ENCODE measurements at places on chromosomes 7 and 10. TPM values are rescaled to one million over a fixed set of nuclear protein-coding genes. Genes with fewer than 3 reads are reported as not detected.

VPS37D gene
- not detected for total RNA-seq

DNA sequence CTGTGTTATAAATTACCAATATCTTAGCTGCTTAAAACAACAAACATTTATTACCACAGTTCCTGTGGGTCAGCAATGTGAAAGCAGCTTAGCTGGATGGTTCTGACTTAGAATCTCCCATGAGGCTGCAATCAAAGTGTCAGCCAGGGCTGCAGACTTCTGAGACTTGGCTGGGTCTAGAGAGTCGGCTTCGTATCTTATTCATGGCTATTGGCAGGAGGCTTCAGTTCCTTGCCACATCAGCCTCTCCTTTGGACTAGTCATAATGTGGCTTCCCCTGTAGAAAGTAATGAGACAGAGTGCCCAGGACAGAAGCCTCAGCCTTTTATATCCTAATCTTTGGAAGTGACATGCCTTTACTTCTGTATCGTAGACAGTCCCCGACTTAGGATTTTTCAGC, 27.3 kb downstream of the RALA start:
- DNase-seq: no peak

- no peak for DNase-seq
These were observed 156.5 kb downstream of the POM121L12 start for GRCh38 chr7:53191836-53192443.

GRCh38 chr10:92729886-92730285, 40.1 kb downstream of the HHEX start:
- DNase-seq: no peak

- peak; percentile 5 for DNase-seq
These were observed 767 bp downstream of the KRIT1 start for GRCh38 chr7:92244808-92245486.

GRCh38 chr10:42630537-42631134, 7.7 kb downstream of the ZNF33B start:
- DNase-seq: no peak

Measured in activated naive CD4-positive, alpha-beta T cell treated with anti-CD3 and anti-CD28 coated beads, Interleukin-2, amount 50 U/mL, for 72 hours (primary cell).